ENCODE measurements at places on chromosomes 4 and X.

- no peak for DNase-seq
Observed at GRCh38 chrX:120299928-120300327, 11.3 kb downstream of the TMEM255A start.

DNA sequence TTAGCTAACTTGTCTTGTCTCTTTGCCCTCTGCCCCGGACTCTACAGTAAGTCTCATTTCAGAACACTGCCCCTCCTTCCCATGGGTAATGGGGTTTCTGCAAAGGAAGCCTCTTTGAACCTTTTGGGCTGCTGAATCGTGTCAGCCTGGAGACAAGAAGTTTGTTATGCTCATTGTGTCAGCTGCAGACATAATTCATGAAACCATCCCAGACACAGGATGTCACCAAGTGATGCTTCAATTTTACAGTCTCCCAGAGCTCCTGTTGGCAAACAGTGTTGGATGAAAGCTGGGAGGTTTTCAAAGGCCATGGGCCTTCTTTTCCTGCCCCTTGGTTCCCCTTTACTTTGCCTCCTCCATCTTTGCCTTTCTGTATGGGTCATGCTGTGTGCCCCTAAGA lies 223.1 kb upstream of the TAPT1 start:
- DNase-seq: no peak

GRCh38 chrX:51891821-51892551 lies 1.4 kb upstream of the MAGED1 start:
- no peak for DNase-seq

DNA sequence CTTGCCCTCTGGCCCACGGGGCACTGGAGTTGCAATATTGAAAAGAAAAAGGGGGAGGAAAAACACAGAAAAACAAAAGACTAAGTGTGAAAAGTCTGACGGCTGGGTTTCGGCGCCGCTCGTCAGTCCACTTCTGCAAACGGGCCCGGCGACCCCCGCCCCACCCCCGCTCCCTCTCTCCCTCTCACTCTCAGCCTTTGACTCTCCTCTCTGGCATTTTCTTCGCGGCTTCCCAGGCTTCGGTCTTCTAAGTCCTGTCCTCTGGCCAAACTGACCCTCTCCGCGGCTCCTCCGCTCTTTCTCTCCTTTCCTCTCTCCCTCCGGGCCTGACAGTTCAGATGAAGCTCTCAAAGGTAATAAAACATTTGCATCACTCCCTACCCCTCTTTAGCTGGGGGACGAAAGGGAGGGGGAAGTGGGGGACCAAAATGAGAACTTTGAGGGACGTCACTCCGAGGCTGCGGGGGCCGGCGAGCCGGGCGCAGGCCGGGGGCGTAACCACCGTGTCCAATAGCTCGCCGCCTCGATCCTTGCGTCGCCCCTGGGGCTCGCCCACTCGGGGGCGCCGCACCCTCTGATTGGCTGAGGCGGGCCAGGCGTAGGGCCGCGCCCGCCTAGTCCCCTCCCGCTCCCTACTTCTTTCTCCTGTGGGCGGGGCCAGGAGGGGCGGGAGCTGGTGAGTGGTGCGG lies at the start of gene NKX6-1:
Gene NKX6-1, minus strand, starts transcription at position 358 of the 689 bp plus-strand sequence. CDS start 1,064 bp downstream, outside the sequence.
- DNase-seq: peak; percentile 90

- DNase-seq: no peak
Observed at GRCh38 chr4:2363056-2363721, 55.3 kb downstream of the ZFYVE28 start.

DNA sequence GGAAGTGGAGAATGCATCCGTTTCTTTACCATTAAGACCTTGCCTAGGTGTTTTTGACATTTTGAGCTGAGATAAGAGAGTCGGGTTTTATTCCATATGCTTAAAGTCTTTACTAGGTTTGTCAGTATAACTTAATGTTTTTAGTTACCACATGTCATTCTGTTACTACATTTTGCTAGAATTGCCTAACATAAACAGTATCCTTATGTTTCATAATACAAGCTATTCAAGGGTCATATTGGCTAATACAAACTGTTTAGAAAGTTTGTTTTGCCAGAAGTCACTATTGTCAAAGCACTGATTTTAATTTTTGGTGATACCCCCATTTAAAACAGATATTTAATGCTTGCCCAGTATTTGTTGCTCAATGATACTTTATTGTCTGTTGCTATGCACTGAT lies 427.7 kb upstream of the MAGEB2 start:
- DNase-seq: no peak

DNA sequence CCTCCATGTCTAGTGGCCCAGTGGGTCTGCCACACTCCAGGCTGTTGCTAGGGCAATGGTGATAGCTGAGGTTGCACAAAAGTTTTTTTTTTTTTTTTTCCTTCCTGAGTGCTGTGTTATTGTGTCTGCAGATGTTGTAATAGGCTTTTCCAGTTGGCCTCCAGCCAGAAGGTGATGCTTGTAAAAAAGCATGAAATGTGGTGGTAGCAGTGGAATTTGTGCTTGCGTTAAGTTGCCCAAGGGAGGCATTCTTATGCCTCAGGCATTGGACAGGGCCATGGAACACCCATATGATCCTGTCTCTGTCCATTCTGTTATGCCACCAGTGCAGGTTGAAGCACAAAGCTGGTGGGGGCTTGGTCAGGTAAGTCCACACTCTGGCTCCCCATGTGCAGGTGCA lies 660.5 kb upstream of the SPANXN1 start:
- DNase-seq: no peak

GRCh38 chr4:24519649-24520048 lies 64.7 kb downstream of the DHX15 start:
- no peak for DNase-seq

DNA sequence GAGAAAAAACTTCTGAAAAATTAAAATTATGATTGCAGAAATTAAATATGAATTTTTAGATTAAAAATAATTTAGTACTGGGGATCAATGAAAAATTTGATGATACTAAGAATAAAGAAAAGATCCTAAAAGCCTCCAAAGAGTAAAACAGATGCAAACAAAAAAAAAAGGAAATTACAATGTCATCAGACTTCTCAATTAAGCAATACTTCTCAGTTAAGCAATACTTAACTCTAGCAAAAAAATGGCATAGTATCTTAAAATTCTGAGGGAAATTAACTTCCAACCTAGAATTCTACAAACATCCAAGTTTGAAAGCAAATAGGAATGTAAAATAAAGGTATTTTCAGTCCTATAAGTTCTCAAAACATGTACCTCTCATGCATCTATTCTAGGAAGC lies 141.2 kb upstream of the INTU start:
- no peak for DNase-seq
